ENCODE measurements at places on chromosomes 5 and 9.

GRCh38 chr5:87137283-87137682, 130.4 kb upstream of the RASA1 start:
- DNase-seq: no peak

DNA sequence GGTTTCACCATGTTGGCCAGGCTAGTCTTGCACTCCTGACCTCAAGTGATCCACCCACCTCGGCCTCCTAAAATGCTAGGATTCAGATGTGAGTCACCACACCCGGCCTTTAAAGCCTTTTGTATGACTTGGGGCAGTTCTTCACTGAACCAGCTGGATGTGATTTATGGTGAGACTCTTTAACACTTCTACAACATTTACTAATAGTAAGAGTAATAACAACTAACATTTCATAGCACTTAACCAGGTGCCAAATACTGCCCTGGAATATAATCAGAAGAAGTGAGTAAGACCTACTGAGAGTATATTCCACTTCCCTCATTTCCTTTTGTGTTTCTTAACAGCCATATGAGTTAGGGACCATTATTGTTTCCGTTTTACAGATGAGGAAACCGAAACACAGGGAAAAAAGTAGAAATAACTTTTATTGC, 10.0 kb downstream of the ZSWIM6 start:
- no peak for DNase-seq

DNA sequence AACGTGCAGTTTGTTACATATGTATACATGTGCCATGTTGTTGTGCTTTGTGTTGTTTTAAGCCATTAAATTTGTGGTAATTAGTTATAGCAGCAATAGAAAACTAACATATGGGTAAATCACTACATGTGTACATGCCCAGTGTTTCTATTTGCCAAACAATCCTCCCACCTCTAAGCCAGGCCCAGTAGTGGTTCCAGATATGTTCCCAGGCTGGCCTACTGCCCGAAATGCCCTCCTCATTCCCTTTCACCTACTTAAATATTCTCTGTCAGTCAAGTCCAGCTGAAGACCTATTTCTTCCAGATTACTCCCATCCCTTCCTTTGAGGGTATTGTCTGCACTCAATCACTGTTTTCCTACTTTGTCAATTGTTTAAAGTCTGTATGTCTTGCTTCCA, 24.1 kb upstream of the AGGF1 start:
- DNase-seq: no peak

GRCh38 chr5:32687499-32687831, 23.7 kb upstream of the NPR3 start:
- DNase-seq: no peak

DNA sequence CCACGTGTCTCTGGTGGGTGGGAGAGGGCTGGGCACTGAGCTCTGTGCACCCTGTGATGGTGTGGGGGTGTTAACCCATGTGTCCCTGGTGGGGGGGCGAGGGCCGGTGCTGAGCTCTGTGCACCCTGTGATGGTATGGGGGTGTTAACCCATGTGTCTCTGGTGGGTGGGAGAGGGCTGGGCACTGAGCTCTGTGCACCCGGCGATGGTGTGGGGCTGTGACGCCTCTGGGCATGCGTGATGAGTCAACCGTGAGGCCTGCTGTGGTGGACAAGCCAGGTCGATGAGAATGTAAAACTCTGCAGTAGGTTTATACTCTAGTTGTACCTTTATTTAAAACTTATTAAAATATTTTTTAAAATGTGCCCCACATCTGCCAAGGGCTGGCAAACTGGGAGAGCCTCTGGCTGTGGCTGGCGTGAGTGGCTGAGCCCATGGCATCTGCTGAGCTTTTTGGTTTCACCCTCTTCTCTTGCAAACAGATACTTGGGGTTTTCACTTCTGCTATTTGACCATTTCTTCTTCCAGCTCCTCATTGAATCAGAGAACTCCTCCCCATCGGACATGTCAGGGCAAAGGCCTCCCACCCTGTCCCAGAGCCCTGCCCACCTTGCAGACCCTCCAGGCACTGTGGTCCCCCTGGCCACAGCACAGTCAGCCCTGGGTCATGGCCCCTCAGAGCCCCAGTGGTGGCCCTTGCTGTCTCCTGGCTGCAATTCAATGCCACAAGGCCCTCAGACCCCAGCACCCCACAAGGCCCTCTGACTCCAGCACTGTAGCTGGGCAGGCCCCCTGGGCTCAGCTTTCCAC, 18.5 kb upstream of the EXOC3 start:
- DNase-seq: no peak

- DNase-seq: no peak
These were observed 130.0 kb downstream of the SEMA6A start for GRCh38 chr5:116444373-116445295.

GRCh38 chr5:98794001-98794400, 20.5 kb downstream of the RGMB start:
- DNase-seq: no peak

- no peak for DNase-seq
These were observed 1045.3 kb downstream of the TLE1 start for GRCh38 chr9:80644044-80644443.

DNA sequence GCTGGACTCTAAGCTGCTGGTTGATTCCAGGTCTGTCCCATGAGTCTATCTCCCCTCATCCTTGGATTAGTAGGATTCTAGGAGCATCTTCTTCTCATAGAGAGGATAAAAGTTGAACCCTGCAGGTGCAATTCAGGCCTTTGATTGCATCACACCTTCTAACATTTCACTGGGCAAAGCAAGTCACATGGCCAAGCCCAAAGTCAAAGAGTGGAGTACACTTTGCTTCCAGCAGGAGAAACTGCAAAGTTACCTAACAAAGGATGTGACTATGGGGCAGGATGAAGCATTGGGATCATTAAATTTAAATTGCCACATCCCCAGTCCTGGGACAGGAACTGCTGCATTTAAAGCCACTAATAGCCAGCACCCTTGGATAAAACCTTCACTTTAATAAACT, 51.0 kb upstream of the EGFLAM start:
- DNase-seq: no peak

DNA sequence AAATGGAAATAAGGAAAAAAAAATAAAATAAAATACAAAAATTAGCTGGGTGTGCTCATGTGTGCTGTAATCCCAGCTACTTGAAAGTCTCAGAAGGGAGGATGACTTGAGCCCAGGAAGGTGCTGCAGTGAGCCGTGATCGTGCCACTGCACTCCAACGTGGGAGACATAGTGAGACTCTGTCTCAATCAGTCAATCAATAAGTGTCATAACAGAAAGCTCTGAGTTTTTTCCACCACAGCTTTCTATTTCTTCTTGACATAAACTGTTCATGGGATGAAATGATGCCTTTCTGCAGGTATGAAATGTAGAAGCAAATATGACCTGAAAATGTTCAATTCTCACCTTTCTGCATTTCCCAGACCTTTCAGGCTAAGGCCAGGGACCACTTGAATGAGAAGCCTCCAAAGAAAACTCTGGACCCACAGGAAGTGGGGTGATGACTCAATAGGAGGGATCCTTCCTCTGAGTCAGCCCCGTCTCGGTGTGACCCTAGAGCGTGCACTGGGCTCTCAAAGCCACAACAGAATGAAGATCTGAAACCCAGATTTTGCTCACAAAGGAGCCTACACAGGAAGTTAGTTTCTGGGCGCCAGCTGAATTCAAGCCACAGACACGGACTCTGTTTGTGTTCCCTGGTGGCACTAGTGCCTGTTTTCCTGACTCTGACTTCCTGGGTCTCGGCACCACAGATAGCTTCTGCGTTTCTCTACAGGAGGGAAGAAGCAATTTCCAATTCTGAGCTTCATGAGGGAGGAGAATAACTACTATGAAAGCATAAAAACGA, 62.0 kb downstream of the ANKH start:
- peak; percentile 63 for DNase-seq

GRCh38 chr9:73079326-73079725, 72.3 kb upstream of the ANXA1 start:
- no peak for DNase-seq

DNA sequence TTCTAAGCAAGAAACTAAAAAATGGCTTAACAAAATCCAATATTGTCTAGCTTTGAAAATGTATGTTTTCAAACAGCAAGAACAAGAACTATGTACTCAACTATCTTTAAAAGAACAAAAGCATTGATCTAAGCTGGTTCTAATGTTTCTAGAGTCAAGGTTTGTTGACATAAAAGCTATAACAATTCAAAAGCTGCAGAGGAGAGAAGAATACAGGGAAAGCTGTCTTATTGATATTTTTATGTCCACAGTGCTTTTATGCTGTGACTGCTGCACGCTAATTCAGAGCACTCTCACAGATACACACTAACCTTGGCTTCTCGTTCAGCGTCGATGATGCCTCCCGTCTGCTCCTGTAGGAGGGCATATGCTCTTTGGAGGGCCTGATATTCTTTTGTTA, 129.5 kb upstream of the DPYSL3 start:
- no peak for DNase-seq

DNA sequence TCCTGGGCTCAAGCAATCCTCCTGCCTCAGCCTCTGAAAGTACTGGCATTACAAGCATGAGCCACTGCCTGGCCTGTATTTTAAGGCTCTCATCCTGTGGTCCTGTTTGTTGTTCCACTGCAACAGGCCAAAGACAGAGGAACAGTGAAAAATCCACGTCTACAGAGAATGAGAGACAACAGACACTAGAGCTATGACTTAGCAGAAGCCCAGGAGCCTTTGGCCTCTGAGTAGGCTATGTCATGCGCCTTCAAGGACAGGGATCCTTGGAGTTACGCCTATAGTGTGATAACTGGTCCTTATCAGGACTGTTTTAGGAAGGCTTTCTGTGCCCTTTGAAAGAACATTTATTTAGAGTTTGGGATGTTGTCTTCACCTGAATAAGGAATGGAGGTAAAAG, 10.5 kb downstream of the POC5 start:
- no peak for DNase-seq

DNA sequence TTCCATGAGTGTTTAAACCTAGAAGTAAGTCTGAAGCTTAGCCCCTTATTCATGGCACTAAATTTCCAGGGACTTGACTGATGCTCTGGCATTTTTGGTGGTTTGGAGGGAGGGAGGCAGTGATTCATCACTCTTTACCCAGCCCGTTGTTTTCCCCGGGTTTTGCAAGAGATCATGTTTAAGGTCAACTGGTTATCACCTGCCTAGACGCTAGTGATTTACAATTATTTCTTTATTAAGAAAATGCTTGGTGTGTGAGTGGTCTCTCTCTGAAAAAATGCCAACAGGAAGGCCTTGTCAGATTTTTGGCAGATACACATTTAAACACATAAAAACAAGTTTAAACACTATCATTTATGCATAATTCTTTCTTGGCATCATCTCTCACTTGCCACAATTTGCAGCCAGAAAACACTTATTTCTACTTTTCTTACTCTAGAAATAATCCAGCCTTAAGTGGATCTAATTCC, 737.9 kb upstream of the ZNF608 start:
- no peak for DNase-seq

GRCh38 chr5:26812714-26813113, 225.7 kb downstream of the CDH9 start:
- no peak for DNase-seq

- DNase-seq: no peak
These were observed 53.2 kb upstream of the SMIM32 start for GRCh38 chr5:136246122-136246521.

- DNase-seq: no peak
These were observed 7.8 kb downstream of the NELFB start for GRCh38 chr9:137262909-137263285.

- no peak for DNase-seq
These were observed 30.1 kb downstream of the STXBP1 start for GRCh38 chr9:127642082-127642740.

GRCh38 chr5:129018837-129019236, 53.5 kb downstream of the SLC27A6 start:
- DNase-seq: no peak

DNA sequence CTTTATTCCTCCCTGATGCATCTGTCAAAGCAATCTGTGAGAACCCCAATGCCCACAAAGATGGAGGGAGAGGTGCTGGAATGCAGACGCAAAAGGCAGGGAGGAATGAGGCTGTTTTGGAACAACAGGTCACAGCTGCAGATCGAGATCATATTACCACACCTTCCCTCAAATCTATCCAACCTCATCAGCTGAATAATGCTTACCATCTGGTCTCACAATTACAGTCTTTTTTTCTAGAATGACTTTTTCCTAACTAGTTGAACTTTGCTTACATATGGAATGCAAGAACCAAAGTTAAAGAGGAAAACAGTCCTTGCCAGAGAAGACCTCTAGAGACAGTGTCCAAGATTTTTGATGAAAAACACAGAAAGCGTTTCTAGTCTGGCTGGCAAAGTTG, 158.1 kb downstream of the LPAR1 start:
- no peak for DNase-seq

- no peak for DNase-seq
These were observed 2.3 kb upstream of the HSPA9 start for GRCh38 chr5:138577452-138577851.

DNA sequence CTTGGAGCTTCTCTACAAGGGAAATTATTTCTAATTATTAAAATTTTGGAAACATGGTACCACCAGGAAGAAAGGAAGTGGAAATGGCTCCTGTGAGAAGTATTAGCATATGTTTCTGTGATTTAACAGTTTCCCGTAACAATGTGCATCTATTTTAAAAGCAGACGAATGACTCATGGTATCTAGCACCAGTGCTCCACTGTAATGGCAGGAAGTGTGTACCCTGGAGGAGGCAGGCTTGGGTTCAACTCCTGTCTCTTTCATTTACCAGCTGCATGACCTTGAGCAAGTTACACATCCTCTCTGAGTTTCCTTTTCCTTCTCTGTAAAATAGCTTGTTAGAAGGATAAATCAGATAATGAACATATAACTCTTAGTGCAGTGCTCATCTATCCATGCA, 41.0 kb upstream of the ANGPTL2 start:
- no peak for DNase-seq

GRCh38 chr5:119367502-119368237, 11.9 kb downstream of the TNFAIP8 start:
- no peak for DNase-seq

GRCh38 chr5:132232465-132232864, 4.8 kb upstream of the P4HA2 start:
- DNase-seq: no peak

GRCh38 chr5:44774279-44774880, 34.4 kb upstream of the MRPS30 start:
- DNase-seq: no peak

- no peak for DNase-seq
These were observed 63.2 kb downstream of the PRRT1B start for GRCh38 chr9:131608493-131609037.

DNA sequence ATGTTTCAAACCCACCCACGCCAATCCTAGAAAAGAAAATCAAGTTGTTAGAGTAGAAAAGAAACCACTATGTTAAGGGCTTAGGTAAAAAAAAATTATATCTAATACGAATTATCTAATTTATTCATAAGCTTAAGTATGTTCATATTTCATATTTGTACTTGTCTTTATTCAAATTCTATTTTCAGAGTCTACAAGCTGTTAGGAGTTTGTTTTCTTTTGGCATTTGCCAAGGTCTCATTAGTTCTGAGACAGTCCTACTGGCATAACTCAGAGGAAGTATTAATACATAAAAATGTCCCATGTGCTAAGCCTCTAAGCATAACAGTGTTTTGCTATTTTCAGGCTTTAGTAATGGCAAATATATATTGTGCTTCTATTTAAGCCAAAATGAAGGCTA, 57.6 kb downstream of the STARD4 start:
- DNase-seq: no peak

- no peak for DNase-seq
These were observed 69.2 kb downstream of the SYK start for GRCh38 chr9:90870621-90871326.
